ENCODE measurements at places on chromosomes 12 and 14.

GRCh38 chr12:104761091-104761490 lies 197.0 kb downstream of the SLC41A2 start:
- DNase-seq, result no peak

GRCh38 chr14:55976655-55977054 lies 141.6 kb upstream of the PELI2 start:
- no peak for DNase-seq

DNA sequence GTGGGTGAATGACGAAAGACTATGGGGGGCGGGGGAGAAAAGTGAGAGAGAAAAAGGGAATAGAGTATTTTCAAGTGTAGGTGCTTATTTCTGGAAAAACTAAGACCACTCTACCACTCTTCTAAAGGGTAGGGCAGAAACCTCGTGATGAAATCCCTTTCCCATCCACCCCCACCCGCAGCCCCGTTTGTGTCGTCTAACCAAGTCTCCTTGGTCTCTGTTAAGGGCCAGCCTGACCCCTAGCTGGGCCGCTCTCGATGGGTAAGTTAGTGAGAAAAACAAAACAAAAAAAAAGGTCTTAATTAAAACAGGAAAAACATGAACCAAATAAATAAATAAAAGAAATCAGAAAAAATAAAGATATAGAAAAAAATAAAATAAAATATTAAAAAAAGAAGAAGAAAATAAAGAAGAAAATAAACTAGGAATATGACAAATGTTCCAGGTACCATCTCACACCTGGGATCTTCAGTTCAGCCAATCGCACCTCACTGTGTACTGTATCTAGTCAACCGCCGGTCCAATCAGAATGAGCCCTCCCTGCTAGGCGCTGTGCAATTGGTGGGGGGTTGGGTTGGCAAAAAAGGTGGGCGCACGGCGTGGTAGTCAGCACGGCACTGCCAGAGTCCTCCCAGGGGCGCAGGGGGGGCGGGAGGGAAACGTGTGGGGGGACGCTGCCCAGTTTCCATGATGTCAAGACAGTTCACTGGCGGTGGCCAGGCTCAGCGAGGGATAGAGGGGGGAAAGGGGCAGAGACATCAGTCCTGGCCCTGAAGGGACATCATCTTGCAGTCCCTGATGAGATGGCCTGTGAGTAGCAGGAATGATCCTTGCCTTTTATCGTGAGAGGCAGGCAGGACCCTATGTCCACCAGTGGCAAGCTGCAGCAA lies 9.8 kb upstream of the CDH24 start:
- DNase-seq, result no peak

GRCh38 chr12:89340861-89341260 lies 11.4 kb downstream of the DUSP6 start:
- DNase-seq, result no peak

- DNase-seq, result no peak
These were observed 370 bp downstream of the HRK start for GRCh38 chr12:116880817-116881324.

DNA sequence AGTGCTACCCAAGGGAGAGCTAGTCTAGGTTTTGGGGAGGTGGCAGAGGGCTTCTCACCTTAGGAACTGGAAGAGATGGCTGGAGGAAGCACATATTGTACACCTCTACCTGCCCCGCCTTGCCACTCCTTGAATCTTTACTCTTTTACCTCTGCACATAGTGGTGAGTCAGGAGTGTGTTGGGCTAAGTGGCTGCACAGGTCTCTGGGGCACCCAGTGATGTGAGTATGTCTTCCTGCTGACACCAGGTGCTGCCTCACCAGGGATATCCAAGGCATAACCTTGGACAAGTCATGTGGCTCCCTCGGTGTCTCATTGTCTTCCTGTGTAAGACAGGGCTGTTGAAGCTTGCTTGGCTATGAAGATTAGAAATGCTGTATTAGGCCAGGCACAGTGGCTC lies 19.8 kb upstream of the CABP1 start:
- DNase-seq, result peak; percentile 51

GRCh38 chr12:19234981-19235871 lies 105.7 kb downstream of the PLEKHA5 start:
- no peak for DNase-seq

- DNase-seq, result peak; percentile 67
These were observed 32.4 kb upstream of the PPP1R13B start for GRCh38 chr14:103879570-103880347.

- DNase-seq, result no peak
These were observed 182.8 kb downstream of the ASCL1 start for GRCh38 chr12:103140286-103140685.

DNA sequence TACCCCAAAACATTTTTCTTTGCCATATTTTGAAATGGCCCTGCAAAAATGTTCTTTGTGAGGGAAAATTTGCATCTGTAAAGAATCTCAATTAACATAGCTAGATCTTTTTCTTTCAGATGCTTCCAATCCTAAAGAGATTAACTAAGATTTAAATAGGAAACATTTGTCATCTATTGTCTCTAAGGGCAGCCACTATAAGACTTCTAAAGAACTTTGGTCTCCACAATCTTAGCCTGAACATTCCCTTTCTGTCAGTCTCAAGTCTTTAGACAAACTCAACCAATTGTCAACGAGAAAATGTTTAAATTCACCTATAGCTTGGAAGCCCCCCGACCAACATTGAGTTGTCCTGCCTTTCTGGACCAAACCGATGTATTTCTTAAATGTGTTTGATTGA lies 71.1 kb upstream of the RASSF8 start:
- no peak for DNase-seq

DNA sequence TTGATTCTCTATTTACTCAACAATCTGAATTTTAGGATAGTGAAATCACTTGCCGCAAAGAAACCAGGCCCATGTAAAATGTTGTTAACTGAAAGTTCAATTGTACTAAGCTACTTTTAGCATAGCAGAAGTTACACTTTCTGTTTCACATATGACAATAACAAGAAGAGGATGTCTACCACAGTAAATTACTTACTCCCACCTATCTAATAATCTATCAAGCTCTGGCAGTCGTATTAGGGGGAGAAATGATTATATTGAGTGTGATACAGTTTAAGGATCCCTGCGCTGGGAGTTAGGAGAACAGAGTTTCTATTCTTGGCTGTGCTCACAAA lies 66.5 kb upstream of the CAND1 start:
- DNase-seq, result no peak

DNA sequence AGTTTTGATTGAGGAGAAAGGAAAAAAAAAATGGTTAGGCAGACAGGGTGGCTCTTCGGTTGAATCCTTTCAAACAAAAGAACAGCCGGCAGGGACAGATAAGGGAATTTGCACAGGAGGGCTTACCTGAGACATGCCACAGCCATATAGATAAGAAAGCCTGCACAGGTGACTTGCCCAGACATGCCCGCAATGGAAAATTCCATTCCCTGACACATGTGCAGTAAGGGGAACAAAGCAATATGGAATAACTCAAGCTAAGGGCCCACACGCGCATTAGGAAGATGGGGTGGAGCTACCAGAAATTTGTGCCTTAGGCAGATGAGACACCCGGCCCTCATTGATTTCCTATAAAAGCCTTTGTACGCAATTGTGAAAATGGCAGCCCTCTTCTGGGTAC lies 86.7 kb downstream of the TMEM260 start:
- DNase-seq, result no peak

GRCh38 chr14:73233564-73233963 lies 3.7 kb upstream of the PAPLN start:
- DNase-seq, result no peak

- no peak for DNase-seq
These were observed 98.8 kb downstream of the SLC25A47 start for GRCh38 chr14:100421756-100422470.

- DNase-seq, result no peak
These were observed 1.2 kb upstream of the RIMKLB start for GRCh38 chr12:8696442-8697090.

DNA sequence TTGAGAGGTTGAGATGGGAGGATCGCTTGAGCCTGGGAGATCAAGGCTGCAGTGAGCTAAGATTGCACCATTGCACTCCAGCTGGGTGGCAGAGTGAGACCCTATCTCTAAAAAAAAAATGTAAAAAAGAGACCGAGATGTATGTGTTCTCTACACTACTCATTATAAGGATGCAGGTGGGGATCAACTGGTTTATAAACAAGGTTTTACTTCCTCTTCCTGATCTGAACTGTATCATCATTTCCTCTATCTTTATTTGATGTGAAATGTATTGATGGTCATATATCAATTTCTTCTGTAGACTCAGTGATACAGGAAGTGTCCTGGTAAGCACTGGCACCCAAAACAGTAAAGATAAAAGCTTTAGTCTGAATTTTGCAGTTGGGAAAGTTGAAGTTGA lies 20.1 kb upstream of the USP44 start:
- no peak for DNase-seq

DNA sequence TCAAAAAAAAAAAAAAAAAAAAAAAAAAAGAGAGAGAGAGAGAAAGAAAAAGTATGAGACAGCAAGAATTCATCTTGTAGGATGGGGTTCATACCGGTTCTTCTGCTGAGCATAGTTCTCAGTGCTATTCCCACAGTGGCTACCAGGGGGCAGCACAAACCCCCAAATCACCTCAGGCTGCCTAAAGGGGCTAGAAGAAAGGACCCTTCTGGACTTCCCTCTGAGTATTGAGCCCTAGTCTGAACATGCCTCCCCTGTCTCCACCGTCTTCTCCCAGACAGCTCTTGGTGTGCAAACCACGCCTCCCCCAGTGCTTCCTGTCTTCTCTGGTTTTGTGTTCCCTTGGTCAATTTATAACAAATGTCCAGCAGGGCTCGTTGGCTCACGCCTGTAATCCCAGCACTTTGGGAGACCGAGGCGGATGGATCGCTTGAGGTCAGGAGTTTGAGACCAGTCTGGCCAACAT lies 31.3 kb upstream of the SMUG1 start:
- peak; percentile 54 for DNase-seq

GRCh38 chr12:124143726-124144125 lies 151.2 kb upstream of the RFLNA start:
- DNase-seq, result no peak

DNA sequence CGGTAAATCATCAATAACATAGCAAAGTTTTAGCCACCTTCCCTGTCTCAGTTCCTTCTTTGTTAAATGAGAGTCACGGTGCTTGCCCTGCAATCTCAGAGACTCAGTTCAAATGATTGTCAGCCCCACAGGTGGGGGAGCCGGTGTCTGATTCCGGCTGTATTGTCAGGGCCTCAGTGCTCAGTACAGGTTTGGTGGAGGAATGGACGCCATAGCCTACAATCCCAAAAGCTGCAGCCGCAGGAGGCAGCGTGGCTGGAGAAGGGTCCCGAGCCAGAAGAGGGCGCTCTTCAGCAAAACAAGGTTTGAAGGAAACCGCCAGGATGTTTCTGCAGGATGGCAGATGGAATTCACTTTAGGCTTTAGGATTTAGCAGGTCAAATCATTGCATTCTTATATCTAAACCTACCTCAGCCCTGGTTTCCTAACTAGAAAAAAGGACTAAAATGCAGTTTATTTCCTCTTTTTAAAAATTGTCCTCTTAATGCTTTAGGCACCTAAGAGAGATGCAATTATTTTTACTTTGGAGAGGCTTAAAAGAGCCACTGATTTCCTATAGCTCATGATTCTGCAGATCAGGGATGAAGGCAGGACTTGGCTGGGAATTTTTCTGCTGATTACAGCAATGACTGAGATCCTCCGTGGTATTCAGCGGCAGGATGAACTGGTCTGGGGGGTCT lies 29.2 kb downstream of the FOS start:
- DNase-seq, result peak; percentile 73

- DNase-seq, result no peak
These were observed 11.3 kb downstream of the CACNA1C start for GRCh38 chr12:2064071-2064507.

DNA sequence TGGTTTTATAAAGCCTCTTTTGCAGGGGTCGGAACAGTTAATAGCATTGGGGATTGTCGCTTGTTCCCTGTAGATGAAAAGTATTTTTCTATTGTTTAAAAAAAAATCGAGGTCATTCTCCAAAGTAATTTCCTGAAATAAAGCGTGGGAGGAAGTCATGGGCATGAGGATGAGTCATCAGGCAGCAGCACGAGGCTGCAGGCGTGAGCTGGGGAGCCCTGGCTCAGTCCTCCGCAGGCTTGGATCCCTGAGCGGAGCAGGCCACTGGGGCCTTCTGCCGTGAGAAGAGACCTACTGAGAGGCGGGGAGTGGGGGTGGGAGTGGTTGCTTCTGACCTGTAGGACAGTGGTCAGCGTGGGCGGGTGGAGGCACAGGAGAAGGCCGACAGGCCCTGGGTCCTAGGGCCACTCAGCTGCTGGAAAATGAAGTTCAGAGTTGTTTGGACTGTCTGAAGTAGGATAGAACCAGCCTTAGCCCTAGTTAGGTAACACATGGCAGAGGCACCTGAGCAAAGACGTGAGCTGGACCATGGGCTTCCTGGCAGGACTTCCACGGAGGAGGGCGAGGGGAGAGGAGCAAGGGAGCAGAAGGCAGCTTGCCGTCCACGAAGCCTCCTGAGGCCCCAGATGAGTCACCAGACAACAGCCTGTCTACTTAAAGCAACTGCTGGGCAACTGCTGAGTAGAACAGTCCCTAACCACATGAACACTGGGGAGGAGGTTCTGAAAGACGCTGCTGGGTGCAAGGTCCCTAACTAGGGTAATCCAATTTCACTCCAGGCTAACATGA lies 21.1 kb upstream of the LGALS3 start:
- peak; percentile 90 for DNase-seq

DNA sequence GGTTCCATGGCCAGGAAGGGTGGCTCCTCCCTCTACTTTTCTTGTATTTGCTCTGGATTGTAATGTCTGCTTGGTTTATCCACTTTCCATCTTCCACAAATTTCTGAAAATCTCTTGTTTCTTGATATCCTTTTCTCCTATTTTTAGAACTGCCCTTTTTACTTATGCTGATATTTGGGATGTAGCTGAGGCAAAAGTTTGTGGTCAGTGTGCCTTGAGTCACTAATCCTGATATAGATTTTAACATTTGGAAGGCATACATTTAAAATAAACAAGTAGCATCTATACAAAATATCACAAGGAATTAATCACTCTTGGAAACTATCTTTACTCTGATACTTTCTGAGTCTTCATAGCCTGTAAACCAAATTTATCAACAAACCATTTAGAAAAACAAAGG lies 11.0 kb downstream of the GRIP1 start:
- DNase-seq, result no peak

- no peak for DNase-seq
These were observed 284.2 kb upstream of the ATP2B1 start for GRCh38 chr12:89992668-89993451.

DNA sequence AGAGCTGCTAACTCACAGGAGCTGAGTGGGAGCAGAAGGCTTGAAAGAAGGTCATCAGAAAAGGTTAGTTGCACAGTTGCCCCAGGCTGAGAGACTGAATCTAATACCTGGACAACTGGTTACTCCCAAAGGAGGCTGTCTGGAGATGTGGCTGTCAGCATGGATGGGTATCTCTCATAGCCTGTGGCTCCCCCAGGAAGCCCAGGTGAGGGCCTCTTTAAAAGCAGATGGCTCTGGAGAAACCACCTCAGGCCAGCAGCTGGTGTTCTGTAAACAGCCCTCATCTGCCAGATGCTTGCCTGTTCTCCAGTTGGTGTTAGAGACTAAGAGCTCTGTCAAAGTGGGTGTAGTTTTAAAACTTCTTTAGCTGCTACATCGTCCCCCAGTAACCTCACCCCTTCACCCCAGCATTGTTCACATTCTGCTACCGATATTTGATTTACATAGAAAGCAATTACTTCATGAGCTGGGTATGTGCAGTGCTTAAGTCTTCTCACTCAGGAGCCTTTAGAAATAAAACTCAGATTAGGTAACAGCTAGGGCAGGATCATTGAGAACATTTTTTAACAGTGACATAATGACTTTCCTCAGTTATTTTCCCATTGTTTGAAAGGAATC lies 25.8 kb downstream of the DACT1 start:
- DNase-seq, result peak; percentile 19
